Effector CD4-positive, alpha-beta T cell (primary cell): ENCODE measurements at places on chromosomes 4 and X.

- no peak for DNase-seq
Measured at GRCh38 chrX:153411255-153411987, at the start of gene ZFP92. Gene ZFP92 (plus strand): TSS chrX:153411472. CDS start chrX:153418323, 6,851 bp downstream.

GRCh38 chr4:182567119-182567518 lies 323.9 kb downstream of the TENM3 start:
- no peak for DNase-seq

GRCh38 chr4:188680667-188681063 lies 541.4 kb downstream of the TRIML1 start:
- no peak for DNase-seq

DNA sequence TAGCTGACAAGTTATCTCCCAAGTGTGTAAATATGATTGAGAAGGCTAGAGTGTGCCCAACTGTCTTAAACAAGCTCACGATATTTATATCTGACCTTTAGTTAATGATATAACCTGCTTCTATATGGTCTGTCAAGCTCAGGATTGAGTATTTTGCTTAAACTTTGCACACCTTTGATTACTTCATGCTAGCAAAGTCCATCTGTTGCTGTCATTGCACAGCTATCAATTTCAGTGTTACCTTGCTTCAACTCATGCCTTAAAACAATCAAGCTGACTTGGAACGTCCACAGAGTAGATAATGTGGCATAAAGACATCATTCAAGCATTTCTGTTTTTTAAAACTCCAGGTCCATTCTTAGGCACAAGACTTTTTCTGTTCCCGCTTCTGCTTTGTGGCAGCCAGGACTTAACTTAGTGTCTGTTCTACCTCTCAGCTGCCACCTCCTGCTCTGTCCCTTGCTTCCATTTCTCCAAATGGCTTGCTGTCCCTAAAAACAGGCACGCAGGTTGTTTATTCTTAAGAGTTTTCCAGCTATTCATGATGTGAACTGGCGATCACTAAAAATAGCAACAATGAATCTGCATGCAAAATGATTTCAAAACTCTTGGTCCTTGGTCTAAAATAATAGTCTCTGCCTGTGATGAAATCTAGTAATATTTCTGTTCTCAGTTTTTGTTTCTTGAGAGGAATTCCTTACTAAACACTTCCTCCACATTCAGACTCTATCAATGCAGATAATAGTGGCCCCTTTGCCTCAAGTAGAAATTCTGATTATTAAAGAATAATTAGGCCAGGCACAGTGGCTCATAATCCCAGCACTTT lies 16.3 kb upstream of the NEIL3 start:
- DNase-seq = no peak

DNA sequence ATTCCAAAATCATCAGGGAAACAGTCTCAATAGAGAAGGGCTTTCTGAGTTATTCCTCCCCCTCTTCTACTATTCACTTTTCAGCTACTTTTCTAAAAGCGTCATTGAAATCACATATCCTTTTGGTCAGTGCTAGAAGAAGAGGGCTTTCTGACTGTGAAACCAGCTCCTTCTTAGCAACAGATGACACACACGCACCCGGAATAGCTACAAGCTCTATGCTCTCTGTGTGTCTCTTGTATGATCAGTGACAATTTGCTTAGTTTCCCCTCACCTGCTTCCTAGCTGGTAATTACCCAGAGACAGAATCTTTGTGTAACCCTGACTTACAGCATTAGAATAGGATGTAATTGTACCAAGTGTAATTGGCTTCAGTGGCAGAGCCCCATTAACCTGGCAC lies 268.1 kb upstream of the SLITRK2 start:
- no peak for DNase-seq

DNA sequence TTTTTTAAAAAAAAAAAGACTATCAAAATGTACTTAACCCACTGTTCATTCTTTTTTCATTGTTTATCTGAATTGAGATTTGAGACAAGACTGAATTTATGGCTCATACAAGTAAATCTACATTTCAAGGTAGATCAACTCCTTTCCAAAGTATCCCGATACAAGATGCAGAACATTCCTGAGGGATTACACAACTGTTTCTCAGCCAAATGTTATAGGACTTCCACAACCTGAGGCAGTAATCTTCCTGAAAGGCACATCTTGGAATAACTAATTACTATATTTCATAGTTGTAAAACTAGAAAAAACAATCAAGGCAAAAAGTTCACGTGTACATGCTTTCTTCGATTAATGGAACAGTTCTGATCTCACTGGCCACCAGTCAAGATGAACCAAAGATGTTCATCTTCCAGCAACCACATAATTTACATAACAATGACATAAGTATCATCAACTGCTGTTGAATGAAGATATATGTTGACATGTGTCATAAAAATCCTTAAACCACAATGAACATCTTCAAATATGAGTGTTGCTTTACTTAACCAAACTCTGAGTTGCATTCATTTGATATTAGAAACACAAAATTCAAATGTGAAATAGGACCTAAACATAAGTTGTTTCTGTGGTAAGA lies 225.2 kb upstream of the DKK2 start:
- DNase-seq = no peak

- DNase-seq = no peak
Measured at GRCh38 chr4:185642907-185643306, 107.6 kb upstream of the PDLIM3 start.

DNA sequence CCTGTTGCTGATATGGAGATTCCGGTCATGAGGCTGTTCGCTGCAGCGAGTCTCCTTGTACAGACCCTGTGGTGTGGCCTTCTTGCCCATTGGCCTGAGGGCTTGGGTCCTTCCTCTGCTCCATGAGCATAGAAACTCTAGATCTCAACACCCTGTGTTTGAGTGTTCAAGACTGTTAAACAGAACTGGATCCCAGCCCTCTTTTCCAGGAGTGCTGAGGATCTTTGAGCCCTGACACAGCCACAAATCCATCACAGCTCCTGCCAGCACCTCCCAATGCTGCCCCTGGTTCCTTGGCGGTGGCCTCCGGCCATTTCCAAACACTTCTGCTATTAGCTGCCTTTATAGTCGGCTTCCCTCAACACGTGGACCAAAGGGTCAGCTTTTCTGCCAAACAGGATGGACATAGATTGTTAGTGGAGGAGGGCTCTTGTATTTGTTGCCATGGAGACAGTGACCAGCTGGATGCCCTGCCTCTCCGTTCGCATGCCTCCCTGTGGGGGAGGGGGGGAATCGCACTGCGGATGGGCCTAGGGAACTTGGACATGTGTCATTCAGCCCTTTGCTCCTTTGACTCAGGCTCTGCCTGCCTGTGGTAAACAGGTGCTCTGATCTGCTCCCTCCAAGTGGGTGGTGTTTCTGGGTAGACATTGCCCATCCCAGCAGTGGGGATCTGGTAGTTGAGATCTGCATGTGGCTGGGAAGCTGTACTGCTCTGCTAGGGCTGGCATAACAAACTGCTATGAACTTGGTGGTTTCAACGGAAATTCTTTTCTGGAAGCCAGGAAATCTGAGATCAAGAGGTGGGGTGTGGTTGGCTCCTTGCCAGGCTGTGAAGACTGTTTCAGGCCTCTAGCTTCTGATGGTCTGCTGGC lies 6.9 kb upstream of the WDR1 start:
- no peak for DNase-seq

DNA sequence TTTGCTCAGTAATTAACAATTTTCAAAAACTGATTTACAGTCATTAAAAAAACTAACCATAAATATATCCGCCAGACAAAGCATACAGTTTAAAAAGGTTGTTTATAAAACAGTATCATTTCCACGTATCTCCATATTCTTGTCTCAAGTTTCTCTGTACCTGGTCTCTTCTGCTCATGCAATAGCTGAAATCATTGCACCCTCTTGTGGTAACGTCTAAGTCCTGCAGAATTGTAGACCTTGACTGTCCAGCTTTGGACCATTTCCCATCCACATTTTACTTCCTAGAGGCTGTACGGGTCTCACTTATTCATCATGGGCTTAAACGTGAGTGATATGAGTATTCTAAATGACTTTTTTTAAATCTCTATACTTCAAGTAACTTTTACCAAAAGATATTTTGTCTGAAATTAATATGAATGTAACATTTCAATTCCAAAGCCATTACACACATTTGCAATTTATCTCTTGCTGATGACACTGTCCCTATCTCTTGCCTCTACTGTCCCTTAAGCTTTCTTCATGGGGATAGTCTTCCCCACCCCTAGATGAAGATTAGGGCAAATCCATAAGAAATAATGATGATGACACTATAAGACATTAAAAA lies 118.5 kb downstream of the BTC start:
- no peak for DNase-seq

- DNase-seq = no peak
Measured at GRCh38 chrX:38968344-38969216, 167.3 kb downstream of the MID1IP1 start.

DNA sequence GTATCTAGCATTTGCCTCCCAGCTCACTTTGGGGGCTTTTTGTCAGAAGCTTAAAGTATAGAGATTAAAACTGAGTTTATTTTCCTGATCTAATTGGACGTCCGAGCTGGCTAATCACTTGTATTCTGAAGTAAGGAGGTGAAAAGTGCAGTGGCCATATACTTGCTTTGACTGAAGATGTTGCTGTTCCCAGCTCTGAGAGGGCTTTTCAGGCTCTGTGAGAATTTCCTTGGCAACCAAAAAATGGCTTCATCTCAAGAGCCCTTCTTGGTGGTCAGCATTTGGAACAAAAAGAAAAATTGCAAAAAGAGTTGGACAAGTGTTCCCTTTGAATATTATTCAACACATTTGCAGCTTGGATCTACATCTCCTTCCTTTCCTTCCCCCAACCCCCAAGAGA lies 67.0 kb downstream of the SLC4A4 start:
- DNase-seq = no peak
